ENCODE measurements at places on chromosomes 16 and 17.

GRCh38 chr16:25411396-25412081 lies 153.9 kb upstream of the ZKSCAN2 start:
- DNase-seq, result no peak

- DNase-seq, result no peak
These were observed 93.7 kb upstream of the TMEM97 start for GRCh38 chr17:28225271-28225670.

DNA sequence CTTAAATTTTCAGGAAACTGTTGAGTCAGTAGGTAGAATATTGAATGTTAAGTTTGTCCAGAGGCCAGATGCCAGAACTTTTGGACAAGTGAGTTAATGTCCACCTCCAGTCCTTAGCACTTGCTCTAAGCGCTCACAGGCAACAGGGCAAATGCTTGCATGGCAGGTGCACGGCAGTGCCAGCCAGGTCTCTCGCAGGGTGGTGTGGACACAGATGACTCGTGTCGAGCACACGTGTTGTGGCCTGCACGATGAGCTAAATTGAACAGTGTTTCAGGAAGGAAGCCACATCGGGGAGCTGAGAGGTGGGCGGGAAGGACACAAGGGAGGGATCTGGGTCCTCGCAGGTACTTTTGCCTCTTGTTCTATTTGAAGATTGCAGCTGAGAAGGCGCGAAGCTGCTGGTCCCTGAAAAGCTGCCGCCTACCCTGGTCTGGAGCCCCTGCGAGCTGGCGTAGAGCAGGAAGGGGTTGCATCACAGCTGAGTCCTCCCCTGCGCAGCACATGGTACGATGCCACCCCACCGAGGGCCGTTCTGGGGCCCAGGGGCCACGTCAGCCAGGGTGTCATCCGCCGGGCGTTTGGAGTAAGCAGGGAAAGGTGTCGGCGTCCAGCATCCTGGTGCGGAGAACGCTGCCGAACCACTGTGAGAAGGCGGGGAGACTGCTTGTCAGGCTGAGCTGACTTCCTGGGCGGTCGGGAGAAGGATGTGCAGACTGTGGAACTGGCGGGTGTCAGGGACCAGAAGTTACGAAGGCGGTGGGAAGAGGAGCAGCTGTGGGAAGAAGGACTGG lies 6.3 kb downstream of the RAB40C start:
- no peak for DNase-seq

- no peak for DNase-seq
These were observed 22.8 kb downstream of the ITGB3 start for GRCh38 chr17:47276444-47276843.

DNA sequence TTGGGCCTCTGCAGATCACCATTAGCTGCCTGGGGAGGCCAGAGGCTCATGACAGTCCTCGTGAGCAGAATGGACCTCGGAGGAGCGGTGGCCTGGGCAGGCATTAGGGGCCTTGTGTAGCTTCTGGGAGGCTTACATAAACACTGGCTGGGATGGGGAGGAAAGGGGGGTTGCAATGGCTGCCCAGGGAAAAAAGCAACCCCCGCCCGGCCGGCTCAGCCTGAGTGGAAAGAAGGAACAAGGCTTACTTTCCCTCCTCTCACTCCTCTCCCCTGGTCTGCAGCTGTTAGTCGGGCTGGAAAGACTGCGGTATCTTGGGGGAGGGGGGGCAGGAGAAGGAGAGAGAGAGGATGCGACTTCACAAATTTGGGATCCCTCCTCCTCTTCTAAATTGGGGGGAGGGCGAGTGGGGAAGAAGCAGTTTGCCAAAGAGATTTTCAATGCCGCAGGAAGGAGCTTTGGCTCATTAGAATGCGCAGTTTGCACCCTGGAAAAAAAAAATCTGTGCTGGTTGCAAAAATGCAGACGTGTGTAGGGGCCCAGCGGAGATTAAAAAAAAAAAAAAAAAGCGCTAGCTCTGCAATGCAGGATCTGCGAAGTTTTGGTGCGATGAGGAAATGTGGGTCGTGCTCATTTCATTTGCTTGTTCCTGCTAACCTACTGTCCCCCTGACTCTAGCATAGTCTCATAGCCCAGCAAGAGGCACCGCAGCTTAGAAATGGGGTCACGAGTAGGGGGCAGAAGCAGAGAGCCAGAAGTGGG lies 6.6 kb upstream of the NR1D1 start:
- peak; percentile 45 for DNase-seq

GRCh38 chr16:634996-635395 lies 1.1 kb downstream of the METTL26 start:
- no peak for DNase-seq

DNA sequence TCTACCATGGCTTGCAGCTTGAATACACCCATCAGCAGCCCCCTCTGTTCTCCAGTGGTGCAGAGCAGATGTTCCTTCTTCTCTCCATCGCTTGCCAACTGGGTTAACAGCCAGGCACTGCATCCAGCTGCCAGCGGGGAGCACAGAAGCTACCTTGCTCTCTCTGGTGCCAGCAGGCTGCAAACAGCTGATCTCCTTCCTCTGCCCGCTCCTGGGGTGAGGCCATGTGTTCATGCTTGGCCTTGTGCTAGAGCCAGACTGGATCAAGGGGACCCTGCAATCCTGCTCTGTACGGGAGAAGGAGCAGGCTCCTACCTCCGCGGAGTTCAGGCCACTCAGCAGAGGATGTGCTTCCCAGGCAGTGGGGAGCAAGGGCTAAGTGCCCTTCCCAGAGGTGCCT lies 24.1 kb upstream of the ENGASE start:
- no peak for DNase-seq

DNA sequence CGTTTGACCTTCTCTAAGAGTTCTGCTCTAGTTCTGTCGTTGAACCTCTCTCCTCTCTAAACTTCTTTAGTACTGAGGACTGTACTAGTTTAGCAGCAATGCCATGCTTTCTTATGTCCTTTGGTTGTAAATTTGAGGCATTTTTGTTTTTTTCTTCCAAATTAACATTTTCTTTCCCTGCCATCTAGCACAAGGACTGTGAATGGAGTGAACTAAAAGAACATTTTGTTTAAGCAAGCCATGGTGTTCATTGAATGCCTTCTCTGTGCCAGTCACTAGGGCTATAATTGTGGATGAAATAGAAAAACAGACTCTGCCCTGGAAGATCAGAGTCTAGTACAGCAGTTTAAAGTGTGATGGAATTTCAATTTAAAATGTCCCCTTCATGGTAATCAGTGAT lies 137.9 kb downstream of the FTO start:
- no peak for DNase-seq

DNA sequence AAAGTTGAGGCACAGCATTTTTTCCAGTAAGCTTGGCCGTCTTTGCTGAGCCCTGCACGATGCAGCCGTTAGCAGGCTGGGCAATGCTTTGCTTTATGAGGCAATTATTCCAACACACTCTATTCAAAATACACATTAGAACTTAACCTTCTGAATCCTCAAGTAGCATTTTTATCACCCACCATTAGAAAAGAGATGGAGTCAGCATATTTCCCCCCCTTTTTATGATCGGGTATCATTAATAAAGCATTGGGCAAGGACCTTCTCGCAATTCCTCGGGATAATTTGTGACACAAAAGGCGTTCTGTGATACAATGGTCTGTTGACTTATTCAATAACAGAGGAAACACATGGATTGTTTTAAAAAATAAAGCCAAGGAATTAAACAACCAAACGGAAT lies 374.5 kb upstream of the RBFOX1 start:
- DNase-seq, result no peak

Data from C1 segment of cervical spinal cord (tissue), 14 donors.